Caco-2 (cell line): ENCODE measurements at places on chromosomes 16 and 17.

- peak; percentile 92 for DNase-seq
Measured at GRCh38 chr16:2474877-2475412, at the start of gene TBC1D24. Gene TBC1D24 (plus strand): TSS chr16:2475127. CDS start chr16:2496149, 21,022 bp downstream.

GRCh38 chr16:29700253-29700987 is 21.4 kb downstream of the QPRT start:
- peak; percentile 76 for DNase-seq

DNA sequence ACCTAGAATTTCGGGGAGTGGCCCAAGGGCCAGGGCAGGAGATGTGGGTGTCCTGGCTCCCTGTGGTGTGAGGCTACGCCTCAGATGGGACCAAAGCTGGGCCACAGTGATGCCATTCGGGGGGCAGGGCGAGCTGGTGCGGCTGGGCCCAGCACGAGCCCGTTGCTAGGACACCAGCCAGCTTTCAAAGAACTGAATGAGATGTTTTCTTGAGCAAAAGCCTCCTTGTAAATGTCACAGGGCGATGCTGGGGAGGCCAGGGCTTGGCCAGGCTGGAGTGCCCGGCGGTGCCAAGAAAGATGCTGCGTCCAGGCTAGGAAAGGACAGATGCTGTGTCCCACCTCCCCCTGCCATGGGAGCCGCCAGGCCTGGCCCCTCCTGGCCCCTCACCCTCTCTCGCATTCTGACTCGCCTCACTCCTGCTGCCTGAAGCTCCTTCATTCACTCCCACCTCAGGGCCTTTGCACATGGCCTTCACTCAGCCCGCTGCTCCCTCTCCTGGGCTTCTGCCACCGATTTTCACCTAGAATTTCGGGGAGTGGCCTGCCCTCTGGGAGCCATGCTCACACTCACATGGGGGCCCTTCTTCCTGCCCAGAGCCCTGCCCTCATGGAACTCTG is 39.1 kb downstream of the CPNE2 start:
- no peak for DNase-seq

DNA sequence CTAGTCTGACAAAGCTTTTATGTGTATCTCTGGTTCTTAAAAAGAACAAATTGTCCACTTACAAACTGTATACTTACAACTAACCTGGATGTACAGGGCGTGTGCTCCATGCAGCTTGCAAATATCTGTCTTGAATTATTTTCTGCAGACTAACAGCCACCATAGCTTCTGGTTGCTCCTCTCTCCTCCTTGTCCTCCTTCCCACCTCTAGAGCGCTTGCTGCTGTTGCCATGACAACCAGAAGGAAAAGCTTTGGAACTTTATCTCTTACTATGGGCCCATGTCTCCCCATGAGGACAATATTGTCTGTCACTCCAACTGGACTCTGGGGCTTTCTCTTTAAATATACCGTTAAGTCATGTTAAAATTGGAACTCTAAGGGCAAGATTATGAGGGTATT is 71.5 kb upstream of the DHX40 start:
- peak; percentile 12 for DNase-seq

GRCh38 chr17:75831032-75831571 is 13.1 kb downstream of the UNC13D start:
- DNase-seq: no peak

- DNase-seq: no peak
Measured at GRCh38 chr17:76381633-76382350, 2.6 kb upstream of the SPHK1 start.

DNA sequence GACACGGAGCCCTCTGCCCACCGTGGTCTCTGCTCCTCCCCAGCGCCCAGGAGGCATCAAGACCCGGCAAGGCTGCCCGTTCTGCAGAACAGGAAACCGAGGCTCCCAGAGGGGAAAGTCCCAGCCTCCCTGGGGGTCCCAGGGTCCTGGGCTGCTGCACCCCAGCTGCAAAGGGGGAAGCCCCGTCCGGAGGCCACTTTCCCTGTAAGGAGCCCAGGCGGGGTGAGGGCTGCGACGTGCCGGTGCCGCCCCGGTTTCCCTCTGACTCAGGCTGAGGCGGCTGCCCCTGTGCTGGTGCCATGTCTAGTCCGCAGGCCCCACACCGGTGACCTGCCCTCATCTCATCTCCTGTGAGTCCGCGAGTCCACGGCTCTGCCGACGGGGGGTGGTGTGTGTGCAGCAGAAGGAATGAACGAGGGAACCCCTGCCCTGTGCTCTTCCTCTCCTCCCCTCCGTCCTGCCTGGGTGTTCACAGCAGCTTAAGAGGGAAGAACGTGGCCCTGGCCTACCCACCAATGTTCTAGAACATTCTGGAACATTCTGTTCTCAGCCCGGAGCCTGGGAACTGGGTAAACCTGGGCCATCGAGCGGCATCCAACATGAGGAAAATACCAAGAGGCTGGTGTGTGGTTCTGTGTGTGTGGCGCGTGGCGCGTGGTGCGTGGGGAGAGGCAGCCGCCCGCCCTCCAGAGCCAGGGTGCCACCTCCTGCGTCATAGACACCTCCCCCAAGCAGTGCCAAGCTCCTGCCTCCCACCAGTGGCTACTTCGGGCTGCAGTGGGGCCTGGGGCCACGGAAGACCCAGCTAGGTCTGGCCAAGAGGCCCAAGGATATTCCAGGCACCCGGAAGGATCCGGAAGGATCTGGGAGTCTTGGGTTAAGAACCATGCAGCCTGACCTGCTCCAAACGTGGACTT is 7.0 kb upstream of the CBFA2T3 start:
- no peak for DNase-seq

GRCh38 chr16:15434079-15434424 is 336 bp upstream of the BMERB1 start:
- DNase-seq: no peak

- DNase-seq: no peak
Measured at GRCh38 chr17:12918142-12918541, 99.7 kb downstream of the ELAC2 start.

DNA sequence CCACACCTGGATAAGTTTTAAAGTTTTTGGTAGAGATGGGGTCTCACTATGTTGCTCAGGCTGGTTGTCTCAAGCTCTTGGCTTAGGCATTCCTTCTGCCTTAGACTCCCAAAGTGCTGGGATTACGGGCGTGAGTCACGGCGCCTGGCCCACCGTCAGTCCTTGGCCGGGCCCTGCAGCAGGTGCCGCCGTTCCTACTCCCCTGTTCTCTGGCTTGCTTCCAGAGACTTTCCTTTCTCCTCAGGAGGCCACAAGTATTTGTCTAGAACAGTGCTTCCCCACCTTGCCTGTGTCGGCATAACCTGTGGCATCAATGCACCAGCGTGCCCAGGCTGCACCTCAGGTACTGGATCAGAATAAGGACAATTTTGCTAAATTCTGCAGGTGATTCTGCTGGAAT is 3.0 kb upstream of the MGAT5B start:
- DNase-seq: no peak

DNA sequence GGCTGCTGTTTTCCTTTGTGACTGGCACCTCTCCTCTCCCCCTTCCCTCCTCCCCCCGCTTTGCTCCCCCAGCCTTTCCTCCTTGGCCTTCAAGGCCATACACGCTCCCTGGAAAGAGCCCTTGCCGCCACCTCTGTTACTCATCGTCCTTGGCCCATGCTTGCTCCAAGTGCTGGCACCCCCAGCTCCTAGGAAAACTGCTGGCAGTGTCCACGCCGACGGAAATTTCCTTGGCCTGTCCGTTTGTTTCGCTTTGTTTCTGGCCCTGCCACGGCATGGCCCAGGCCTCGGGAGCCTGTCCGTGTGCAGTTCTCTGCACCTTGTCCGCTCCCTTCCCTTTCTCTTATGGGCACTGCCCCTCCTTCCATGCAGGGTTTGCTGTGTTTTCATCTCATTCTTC is 18.0 kb downstream of the CA5A start:
- no peak for DNase-seq

DNA sequence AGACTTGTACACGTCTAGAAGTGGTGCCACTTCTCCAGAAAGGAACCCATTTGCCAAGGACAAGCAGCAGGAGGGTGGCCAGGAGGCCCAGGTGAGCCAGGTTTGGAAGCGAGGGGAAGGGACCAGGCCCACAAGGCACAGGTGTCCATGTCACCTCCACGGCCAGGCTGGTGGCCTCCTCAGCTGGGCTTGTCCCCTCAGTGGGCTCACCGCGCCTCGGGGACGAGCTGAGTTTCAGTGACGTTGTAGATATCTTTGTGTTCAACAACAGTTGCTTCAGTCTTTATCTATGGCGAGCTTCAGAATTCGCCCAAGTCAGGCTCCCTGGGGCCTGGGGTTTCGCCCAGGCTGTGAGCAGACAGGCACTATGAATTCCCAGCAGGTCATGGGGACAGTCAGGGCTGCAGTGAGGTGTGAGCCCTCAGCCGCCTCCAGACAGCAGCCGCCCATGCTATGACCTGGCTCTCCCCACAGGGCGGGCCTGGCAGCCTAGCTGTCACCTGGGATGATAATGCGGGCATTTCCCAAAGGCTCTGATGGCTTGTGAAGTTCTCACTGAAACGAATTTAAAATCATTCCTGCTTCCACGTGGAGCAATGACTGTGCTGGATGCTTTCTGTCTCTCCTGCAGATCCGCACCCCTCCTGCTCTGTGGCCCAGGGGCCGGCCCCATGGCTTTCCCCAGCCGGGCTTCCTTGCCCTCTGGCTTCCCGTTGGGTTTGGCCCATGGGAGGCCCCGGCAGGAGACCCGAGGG is 89.5 kb downstream of the MRC2 start:
- DNase-seq: no peak

- DNase-seq: no peak
Measured at GRCh38 chr16:77898671-77899211, 110.4 kb downstream of the VAT1L start.

DNA sequence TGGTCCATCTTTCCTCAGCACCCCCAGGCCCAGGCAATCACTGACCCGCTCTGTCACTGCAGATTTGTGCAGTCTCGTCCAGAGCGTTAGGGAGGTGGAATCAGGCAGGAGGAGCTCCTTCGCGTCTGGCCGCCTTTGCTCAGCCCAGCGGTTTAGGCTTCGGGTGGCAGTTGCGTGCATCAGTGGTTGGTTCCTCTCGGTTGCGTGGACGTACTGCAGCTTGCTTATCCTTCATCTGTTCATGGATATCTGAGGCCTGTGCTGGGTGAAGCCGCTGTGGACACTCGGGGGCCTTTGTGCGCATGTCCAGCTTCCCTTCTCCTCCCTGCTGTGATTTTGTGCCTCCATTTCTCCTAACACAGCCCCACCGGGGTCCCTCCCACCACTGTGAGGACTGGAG is 4.7 kb upstream of the P2RX1 start:
- no peak for DNase-seq

GRCh38 chr16:57629516-57630406 is 1.3 kb downstream of the ADGRG1 start:
- DNase-seq: no peak

DNA sequence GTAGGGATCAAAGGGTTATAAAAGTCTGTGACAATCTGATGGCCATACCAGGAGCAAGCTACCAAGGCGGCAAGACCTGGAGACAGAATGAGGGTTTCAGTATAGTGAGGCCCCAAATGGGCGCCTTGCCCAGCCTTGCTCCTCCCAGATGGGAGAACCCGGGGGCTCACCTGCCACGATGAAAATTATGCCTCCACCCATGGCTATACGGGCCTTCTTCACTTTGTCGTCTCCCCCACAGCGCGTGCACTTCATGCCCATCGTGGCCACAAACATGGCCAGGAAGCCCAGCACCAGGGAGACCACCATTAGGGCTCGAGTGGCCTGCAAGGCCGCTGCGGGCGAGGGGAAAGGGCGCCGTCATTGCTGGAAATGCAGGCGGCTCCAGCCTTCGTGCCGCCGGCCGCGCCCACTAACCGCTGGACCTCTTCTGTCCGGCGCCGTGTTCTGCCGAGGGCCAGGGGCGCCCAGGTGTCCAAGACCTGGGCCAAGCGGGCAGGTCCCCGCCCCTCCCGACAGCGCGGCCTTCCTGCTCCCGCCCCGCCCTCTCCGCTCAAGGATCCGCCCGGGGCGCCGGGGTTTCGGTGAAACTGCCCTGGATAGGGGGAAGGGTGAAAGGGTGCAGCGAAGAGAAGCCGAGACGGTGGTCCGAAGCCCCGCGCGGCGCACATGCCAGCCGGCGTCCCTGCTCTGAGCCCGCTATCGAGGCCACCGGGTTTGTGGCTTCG is 1.5 kb downstream of the CLDN7 start:
- DNase-seq: peak; percentile 83

DNA sequence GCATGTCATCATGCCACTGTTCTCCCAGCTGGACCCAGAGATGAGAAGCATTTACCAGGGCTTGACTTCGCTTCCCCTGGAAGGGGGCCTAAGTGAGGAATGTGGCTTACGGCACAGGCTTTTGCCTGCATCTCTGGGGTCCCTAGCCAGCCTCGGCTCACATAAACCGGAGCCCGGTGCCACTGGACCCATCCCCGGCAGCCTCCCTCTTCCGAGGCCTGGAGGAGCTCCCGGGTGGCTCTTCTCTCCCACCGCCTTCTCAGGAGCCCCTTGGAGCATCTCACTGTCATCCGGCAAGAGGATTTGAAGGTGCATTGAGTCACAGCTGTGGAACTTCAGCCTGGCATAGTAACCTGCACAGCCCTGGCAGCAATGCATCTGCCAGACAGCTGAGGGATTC is 29.9 kb upstream of the TBX2 start:
- DNase-seq: no peak

GRCh38 chr16:1822801-1823200 is 3.8 kb downstream of the HAGH start:
- DNase-seq: no peak

DNA sequence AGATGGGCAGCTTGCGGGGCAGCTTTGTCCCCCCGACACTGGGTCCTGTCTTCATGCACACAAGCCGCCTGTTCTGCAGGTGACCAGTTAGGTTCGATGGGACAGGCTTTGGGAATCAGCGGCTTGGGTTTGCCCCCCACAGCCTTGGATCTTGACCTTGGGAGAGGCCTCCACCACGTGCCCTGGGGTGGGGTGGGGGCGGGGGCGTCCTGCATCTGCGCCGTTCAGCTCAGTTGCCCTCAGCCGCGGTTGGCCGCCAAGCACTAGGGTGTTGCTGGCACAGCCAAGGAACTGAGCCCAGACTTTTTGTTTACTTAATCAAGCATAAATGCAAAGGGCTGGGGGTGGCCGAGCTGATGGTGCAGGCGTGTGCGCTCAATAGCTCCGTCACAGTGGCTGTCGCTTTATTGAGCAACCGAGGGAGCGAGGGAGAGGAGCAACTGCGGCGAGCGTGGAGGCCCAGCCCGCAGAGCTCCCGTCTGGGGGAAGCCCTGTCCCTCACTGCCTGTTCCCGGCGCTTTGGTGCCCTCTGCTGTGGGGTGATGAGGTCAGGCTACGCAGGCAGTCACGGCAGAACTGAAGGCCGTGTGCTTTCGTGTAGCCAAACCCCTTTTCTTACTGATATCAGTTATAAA is 33.9 kb downstream of the JPH3 start:
- DNase-seq: peak; percentile 90

- no peak for DNase-seq
Measured at GRCh38 chr17:9880582-9880999, 24.5 kb downstream of the RCVRN start.
